ENCODE measurements at places on chromosomes 6 and 20.

DNA sequence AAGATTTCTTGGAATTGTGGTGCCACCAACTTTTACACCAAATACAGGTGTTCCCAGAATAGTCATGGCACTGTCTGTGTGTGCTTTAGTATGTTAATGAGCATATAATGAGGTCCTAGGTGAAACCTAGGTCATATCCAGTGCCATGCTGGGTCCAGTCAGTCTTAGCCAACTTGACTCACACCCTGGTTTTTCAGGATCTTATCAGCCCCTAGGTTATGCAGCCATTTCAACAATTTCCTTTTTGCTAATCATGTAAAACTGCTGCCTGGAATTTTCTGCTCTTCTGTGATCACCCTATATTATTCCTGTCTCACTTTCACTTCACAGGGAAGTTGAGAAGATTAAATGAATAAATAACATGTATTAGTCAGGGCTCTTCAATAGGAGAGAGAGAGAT lies 23.7 kb downstream of the SDHAF4 start:
- DNase-seq: no peak

- no peak for DNase-seq
Measured at GRCh38 chr20:32567384-32568178, 17.6 kb downstream of the NOL4L start.

DNA sequence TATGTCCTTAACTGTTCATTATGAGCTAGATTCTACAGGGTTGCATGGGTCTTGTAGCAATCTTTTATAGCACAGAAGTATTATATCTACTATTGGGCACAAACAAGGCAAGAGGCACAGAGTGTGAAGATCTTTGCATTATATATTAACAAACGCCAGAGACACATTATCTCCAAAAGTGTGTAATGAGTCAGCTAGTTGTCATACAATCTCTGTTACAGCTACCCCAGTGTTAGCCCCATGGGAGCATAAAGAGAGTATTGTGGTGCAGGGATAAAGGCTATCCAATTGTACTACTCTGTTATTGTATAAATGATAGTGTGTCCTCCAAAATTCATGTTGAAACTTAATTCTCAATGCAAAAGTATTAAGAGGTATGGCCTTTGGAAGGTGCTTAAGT lies 148.4 kb upstream of the RIMS1 start:
- DNase-seq: no peak

DNA sequence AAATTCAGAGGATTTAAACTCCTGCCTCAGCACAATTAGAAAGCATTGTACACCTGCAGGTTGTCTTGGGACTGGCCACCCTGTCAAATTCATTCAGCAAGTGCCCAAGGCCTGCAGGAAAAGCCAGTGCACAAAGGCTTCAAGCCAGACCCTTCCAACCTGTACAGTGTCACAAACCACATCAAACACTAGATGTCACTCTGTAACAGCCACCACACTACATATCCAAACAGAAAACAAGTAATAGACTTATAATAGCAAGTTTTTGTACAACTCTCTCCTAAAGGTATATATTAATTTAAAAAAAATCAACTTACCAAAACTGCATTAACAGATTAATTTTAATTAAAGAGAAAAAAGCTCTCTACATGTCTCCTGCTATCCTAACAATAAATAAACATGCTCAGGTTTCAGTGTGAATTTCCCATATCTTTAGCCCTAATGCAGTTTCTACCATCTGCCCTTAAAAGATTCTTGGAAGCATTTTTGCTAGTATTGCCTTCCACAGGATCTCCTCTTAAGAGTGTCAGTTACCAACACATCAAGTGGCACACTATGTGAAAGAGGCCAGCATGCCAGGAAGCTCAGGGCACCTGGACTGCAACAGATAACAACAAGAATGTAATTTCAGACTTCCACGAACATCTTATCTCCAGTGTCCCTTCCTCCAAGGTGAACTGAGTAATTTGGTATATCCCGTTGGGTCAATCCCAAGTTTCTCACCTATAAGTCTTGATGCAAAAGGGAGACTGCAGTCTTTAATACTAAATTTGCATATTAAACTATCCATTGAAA lies 47.5 kb downstream of the RALGAPA2 start:
- DNase-seq: no peak
